ENCODE measurements at places on chromosomes 3 and 15.
A peak's percentile ranks its signal among the peaks of the same experiment; 100 is the strongest.

DNA sequence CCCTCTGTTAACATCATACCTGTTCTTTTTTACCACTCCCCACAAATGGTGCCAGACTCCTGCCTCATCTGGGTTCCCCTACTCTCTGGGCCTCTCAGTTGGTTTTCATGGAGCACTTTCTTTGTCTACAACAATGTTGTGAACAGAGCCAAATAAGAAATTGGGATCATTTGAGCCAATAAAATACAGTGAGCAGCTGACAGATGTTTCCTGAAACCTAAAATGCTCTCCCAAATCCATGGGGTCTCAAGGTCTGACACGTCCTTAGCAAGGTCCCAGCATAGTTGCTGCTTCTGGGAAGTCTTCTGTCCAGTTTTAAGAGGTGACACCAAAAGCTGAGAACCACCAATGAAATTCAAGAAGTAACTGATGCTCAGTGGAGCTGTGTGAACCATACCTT lies 1.7 kb downstream of the NMNAT3 start:
- DNase-seq = no peak

- no peak for DNase-seq
These were observed 115.1 kb downstream of the SPATA16 start for GRCh38 chr3:173025941-173026340.

GRCh38 chr15:75921732-75922703 lies 18.3 kb downstream of the FBXO22 start:
- no peak for DNase-seq

GRCh38 chr3:50132421-50133282 lies 22.5 kb upstream of the SEMA3F start:
- DNase-seq = no peak

DNA sequence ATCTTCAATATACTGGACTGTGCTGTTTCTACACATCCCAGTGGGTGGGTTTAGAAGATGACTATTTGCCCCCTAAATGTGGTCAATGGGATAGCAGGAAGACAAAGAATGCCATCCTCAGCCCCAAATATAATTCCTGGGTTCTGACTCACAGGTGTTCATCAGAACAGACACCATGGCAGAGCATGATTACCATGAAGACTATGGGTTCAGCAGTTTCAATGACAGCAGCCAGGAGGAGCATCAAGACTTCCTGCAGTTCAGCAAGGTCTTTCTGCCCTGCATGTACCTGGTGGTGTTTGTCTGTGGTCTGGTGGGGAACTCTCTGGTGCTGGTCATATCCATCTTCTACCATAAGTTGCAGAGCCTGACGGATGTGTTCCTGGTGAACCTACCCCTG lies 3.0 kb downstream of the CXCR6 start:
- DNase-seq = no peak

- no peak for DNase-seq
These were observed 77.2 kb downstream of the RTP4 start for GRCh38 chr3:187445356-187445755.

DNA sequence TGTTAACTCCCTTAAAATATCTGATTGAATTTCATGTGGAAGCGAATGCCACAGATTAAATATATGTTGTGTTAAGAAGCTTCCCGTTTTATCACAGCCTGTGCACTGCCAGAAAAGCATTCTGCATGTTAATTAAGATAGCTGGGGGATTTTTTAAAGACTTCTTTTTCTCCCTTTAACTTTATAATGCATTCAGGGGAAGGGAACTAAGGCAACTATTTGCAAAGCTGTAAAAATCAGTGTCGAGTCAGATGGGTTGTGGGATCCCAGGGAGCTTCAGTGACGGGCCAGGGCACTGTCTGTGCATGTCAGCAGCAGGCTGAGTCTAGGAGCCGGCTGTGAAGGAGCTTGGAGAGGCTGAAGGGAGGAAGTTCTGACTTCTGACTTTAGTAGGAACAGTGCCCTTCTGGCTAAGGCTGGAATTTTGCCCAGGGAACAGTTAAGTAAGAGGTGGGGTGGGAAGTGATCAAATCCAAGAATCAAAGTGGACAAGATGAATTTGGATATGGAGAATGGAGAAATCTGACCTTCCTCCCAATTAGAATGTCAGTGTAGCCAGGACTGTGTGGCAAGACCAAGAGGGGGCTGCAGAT lies 77.7 kb downstream of the ABHD5 start:
- no peak for DNase-seq

DNA sequence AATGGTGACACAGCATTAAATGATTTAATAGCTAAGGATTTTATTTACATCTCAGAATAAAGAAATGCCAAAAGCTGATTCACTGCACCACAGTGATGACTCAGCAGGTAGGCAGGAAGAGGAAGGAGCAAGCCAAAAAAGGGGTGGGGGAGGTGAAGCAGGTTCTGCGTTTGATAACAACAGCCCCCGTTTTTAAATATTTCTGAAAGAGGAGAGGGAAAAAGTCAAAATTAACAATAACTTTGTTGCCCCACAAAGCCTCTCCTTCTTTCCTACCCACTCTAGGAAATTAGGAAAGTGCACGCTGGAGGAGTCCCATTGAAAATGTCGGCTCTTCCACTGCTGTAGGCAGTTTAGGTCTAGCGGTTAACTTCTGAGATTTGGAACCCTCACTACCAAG lies 9.9 kb upstream of the CCDC54 start:
- no peak for DNase-seq

DNA sequence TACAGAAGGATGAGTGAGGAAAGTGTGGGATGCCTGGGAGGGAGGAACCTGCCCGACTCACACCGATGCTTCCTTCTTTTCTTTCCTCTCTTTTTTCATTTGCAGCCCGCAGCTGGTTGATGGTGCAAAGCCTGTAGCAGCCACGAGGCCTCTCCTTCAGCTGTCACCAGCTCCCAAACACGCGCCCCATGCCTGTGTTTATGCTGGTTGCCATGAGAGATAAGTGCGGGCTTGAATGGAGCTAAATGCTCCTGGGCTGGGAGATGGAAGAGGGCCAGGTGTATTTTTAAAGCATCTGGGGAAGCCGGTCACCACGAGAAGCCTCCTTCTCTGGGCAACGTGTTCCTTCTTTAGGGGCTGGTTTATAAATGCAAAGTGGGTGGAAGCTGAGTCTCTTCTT lies 9.3 kb downstream of the COLQ start:
- DNase-seq = no peak

DNA sequence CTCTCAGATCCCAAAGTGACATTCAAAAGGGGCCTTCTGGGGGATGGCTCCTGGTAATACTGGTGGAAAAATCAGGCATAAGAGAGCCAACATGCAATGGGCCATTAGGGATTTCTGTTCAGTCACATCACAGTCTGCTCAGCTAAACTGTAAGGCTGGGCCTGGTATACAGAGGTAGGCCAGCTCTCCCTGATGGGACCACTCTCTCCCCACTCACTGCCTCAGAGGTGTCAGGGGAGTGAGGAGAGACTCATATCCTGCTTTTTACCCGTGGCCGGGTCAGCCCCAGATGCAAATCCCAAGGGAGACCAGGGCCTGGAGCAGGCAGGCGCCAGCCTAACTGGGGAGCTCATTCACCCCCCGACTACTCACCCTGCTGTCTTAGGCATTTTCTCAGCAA lies 48.1 kb upstream of the TPM1 start:
- DNase-seq = no peak

GRCh38 chr3:61141697-61142096 lies 109.6 kb downstream of the FHIT start:
- no peak for DNase-seq

DNA sequence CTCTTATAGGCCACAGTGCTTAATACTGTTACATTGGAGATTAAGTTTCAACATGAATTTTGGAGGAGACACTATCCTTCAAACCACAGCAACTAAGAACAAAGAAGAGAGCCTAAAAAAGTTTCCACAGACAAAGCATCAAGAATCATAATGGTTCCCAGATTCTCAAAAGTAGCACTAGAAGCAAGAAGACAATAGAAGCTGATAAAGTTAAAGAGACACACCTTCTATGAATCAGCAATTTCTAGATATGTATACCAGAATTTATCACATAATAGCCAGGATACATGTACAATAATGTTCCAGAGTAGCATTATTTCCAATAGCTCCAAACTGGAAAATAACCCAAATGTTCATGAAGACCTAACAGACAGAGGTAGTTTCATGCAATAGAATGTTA lies 12.2 kb downstream of the NKIRAS1 start:
- no peak for DNase-seq

DNA sequence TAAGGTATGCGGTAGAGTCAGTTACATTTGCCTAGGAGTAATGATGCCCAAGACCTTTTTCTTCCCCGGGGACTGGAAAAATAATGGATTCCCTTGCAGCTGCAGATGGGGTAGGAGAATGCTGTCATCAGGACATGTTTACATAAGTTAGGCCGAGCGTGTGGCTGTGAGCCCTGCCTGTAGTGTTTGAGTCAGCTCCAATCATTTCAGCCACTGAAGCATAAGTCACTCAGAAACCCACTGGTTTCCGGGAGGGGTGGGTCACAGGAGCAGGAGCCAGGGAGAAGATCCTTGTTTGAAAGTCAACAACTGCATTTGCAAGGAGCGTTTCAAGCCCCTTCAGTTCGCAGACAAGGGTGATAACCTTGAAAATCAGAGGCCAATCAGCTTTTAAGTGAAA lies 562.3 kb downstream of the MCTP2 start:
- DNase-seq = no peak

- DNase-seq = no peak
These were observed 54.9 kb upstream of the CCR2 start for GRCh38 chr3:46298871-46299607.

- DNase-seq = no peak
These were observed 32.9 kb upstream of the SKOR1 start for GRCh38 chr15:67792250-67792942.

DNA sequence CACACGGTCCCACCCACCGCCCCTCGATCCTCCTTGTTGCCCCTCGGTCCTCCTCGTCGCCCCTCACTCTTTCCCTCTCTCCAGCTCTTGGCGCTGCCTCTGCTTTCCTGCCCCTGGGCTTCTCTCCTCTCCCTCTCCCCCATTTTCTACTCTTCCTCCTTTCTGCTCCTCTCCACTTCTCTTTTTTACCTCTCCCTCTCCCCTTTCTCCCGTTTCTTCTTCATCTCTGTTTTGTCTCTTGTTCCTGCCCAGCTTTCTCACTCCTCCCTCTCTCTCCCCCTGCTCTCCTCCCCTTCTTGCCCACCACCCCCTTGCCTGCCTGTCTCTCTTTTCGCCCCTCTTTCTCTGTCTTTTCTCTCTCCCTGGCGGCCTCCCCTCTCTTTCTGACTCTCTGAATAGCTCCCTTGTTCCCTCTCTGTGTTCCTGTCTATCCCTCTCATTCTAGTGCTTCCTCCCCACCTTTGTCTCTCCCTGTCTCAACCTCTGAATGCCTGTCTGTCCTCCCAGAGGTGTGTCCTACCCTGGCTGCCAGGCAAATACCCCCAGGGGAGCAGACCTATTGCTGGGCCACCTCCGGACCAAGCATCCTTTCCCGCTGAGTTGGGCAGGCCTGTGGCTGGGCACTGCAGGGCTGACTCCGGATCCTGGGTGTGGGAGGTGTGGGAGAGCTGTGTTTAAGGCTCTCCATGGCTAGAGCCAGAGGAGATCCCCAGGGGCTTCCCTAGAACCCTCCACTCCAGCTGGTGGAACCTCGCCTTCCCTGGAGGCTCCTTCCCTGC lies 41.0 kb downstream of the EPHB3 start:
- DNase-seq = no peak

GRCh38 chr3:135412475-135412874 lies 553.1 kb upstream of the PPP2R3A start:
- no peak for DNase-seq

- no peak for DNase-seq
These were observed 197.3 kb downstream of the FHIT start for GRCh38 chr3:61053781-61054496.

DNA sequence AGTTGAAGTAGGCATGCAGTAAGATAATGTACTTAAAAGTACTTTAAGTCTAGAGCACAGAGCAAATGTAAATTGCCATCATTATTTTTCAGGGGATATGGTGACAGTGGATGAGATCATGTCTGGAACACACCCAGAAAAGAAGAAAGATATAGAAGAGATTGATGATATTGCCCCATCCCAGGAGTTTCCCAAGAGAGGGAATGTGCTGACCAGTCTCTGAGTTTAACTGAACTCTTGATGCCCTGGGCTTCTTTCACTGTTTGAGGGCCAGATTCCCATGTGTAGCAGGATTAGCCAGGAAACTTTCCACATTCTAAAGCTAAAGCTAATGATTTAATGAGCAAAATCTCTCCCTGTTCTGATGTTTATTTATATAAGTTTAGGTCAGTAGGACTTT lies 366.8 kb upstream of the UMPS start:
- DNase-seq = no peak

DNA sequence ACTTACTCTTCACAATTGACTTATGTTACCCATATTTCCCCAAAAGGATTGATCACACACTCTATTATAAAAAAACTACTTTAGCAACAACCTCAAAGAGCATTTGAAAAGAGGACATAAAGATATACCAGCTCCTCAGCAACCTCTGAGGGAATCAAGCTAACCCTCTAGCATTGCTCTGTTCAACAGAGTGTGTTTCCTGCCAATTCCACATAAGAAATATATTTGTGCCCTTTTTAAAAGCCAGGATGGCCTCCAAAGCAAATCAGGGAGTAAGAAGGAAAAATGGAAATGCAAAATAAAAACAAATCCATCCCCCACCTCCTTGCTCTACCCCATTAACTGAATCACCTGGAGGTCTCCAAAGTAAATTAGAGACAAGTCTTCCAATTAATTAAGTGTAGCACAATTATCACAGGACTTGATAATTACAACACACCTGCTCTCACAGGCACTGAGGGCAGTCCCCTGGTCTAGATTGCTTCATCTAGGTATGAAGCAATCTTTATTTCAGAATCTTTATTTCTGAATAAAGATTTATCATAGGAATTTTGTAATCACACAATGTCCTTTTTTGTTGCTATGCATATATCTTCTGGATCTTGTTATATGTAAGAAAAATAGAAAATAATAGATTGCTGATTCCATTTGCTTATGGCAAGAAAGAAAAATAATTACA lies 34.8 kb downstream of the GPR176 start:
- DNase-seq = no peak

- peak; percentile 97 for DNase-seq
These were observed at the start of gene SMARCC1 for GRCh38 chr3:47781685-47782445. SMARCC1 (minus strand) TSS chr3:47781893; CDS start chr3:47781797, 96 bp downstream.

GRCh38 chr3:52123106-52123725 lies 31.0 kb downstream of the POC1A start:
- peak; percentile 65 for DNase-seq

GRCh38 chr15:99845009-99845408 lies 111.8 kb upstream of the LYSMD4 start:
- no peak for DNase-seq

- no peak for DNase-seq
These were observed 221.3 kb upstream of the CDIN1 start for GRCh38 chr15:36358094-36358493.
